ENCODE measurements at places on chromosomes 16 and 17.

GRCh38 chr17:14353861-14354474 lies 53.1 kb downstream of the HS3ST3B1 start:
- DNase-seq, result no peak

GRCh38 chr17:49224198-49224996 lies 6.2 kb downstream of the PHOSPHO1 start:
- peak; percentile 42 for DNase-seq

GRCh38 chr16:53183442-53183841 lies 128.7 kb downstream of the CHD9 start:
- DNase-seq, result no peak

GRCh38 chr16:8936421-8936820 lies 27.3 kb downstream of the USP7 start:
- DNase-seq, result peak; percentile 81

- DNase-seq, result no peak
Observed at GRCh38 chr17:7508145-7508544, 24.0 kb downstream of the POLR2A start.

DNA sequence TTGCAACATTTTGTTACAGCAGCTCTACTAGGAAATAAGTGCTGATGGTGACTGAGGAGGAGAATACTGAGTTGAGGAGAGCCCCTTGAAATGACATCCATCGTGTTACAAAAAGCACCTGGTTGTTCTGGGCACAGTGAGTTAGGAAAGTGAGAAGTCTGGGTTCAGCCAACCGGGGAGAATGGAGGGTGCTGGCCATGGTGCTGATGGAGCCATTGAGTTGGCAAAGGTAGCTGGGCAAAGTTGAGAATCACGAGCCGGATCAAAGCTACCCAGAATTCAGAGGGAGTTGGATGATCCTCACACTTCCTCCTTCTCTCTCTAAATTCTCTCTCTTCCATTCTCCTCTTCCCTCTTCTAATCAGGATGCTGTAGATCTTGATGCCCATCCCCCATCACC lies 35.0 kb upstream of the ASIC2 start:
- DNase-seq, result no peak

DNA sequence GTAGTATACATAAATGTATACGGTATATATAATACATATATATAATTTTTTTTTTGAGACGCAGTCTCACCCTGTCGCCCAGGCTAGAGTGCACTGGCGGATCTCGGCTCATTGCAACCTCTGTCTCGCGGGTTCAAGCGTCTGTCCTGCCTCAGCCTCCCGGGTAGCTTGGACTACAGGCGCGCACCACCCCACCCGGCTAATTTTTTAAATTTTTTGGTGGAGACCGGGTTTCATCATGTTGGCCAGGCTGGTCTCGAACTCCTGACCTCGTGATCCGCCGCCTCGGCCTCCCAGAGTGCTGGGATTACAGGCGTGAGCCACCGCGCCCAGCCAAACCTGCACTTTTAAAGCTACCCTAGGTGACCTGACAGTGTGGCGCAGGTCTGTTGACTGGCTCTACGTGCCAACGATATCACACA lies 745 bp downstream of the PAM16 start:
- no peak for DNase-seq

DNA sequence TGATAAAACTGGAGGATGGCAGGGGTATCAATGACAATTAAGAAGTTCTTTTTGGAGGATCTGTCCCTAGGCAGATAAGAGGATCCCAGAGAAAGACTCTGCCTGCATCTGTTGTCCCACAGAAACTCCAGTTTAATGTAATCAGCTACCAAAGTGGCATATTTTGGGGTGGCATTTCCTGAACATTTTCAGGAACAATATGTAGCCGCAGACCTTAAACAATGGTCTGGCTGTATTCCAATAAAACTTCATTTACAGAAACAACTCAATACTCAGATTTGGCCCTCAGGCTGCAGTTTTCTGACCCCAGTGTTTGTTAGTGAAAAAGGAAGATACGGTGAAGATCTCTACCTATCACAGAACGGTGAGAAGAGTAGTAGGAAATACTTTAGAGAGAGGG lies 46.1 kb downstream of the KCNJ16 start:
- no peak for DNase-seq

Measured in CD4-positive, alpha-beta T cell treated with Interleukin-2 at 100 ng/mL for 4 hours (primary cell).